Breast epithelium (tissue), 4 donors: ENCODE measurements at places on chromosomes 7 and 10. TPM values are rescaled to one million over a fixed set of nuclear protein-coding genes. Genes with fewer than 3 reads are reported as not detected.

- DNase-seq: no peak
Observed at GRCh38 chr7:112120696-112121217, 85.4 kb downstream of the DOCK4 start.

GRCh38 chr10:52376694-52377354 is 62.7 kb downstream of the DKK1 start:
- no peak for DNase-seq

The RGR gene
- 0.33 TPM for total RNA-seq

- no peak for DNase-seq
Observed at GRCh38 chr7:117672453-117672852, 192.6 kb downstream of the CFTR start.

DNA sequence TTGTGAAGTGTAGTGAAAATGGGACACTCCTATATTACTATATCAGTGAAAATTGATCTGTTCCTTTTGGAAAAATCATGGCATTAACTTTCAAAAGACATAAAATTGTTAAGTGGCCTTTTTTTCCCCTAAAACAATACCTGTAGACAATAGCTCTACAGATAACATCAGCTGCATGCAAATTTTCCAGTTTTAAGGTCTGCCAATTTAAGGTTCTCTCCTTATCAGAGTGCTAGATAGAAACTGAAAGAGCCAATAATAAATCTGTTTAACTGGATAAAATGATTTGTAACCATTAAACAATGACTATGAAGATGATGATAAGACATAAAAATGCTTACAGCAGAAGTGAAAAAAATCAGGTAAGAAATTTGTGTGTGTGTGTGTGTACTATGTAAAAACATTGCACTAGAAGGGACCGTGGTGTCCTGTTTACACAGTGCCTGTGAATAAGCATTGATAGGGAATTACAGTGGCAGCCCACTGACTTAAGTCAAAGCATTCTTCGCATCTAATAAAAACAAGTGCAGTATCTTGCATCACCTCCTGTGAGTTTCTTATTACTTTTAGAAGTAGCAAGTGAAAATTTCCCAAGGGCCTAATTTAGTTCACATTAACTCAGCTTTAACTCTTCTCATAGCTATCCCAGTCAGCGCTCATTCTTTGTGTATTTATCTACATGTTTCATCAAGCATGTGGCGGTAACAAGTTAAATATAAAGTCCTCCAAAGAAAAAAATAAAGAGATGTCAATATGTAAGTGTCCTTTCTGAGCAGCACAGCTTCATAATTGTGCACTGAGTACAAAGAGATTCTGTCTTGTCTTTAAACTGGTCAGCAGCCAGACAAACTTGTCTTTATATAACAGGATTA is 261.9 kb downstream of the ARL4A start:
- DNase-seq: no peak

The P4HA1 gene
- 25.0 TPM for total RNA-seq

The NKX1-2 gene
- 0.73 TPM for total RNA-seq

The ACSM6 gene
- not detected for total RNA-seq

The NEURL1 gene
- total RNA-seq: 0.33 TPM

The MRC1 gene
- total RNA-seq: 13.8 TPM

- no peak for DNase-seq
Observed at GRCh38 chr7:149824301-149824741, 13.9 kb upstream of the ZNF862 start.

The WNT2 gene
- 2.0 TPM for total RNA-seq

- DNase-seq: no peak
Observed at GRCh38 chr7:47104206-47104549, 477.7 kb downstream of the TNS3 start.

GRCh38 chr10:78205457-78206016 is 171.9 kb downstream of the RPS24 start:
- no peak for DNase-seq

DNA sequence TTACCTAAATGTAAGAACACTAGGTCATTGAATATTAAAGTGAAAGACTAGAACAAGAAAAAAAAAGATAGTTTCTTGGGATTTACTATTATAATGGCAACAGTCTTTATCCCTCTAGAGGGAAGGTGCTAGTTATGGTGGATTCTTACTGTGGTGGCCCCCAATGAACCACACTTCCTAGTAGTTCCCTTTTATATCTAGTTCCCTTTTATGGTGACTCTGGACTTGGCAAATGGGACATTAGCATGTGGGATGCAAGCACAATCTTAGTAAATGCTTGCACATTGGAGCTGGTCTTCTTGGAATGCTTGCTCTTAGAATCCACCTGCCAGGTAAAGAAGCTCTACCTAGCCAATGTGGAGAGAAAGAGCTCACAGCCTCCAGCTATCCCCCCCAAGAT is 430.2 kb downstream of the LRMDA start:
- DNase-seq: no peak

DNA sequence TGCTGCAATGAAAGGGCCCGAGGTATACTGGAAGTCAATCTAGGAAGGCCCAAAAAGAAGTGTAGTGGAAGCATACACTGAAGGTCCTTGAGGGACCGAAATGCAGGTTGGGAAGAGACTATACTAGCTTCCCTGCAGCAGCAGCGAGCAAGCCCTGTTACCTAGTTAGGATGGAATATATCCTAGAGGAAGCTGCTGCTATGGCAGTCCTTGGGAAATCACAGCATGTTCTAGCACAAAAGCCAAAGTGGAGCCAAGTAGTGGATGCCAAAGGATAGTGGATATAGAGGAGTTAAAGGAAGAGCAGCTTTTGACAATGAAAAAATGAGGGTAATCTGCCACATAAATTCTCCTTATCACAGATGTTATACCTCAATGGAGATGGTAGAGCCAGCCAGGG is 123.8 kb upstream of the STARD3NL start:
- no peak for DNase-seq

The OR2A12 gene
- total RNA-seq: not detected

DNA sequence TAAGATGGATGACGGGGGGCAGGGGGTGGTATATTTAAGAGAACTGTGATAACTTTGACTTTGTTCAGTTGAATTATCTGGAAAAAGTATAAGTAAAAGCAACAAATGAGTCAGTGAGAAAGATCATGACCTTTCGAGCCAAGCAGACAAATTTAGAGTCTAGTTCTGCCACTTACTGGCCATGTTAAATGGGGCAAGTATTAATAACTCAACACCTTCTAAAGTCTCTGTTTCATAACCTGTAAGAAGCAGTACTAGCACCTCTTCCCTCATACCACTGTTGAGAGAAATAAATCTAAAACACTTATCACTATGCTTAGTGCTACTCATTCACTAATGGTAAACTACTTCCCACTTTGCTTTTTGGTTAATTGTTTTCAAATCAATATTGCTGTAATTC is 604.4 kb upstream of the LRRN3 start:
- no peak for DNase-seq

GRCh38 chr7:157757776-157758467 is 421.1 kb downstream of the DNAJB6 start:
- no peak for DNase-seq

DNA sequence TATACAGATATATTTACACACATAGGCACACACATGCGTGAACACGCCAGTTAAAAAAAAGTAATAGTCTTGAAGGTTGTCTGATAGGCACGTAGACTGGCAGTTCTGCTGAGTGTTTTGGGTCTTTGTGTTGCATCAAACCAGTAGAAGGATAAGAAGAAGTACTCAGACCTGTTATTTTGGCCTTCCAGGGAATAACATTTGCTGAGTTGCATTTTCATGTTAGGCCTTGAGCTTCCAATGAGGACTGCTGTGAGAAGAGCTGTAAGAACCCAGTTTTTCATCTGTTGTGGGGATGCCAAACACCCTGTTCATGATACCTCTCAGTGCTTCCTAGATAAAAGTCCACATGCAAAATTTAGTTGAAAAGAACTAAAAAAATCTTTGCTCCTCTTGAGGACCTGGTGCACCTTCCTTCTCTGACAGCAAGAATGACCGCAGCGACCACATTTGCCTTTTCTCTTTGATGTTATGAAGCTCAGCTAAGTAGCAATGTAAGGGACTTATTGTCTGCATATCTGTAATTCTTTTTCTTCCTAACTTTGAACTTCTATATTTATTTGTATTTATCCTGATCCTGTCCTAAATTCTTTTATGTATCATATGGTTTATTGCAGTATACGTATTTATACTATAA is 27.2 kb downstream of the HIPK2 start:
- no peak for DNase-seq

DNA sequence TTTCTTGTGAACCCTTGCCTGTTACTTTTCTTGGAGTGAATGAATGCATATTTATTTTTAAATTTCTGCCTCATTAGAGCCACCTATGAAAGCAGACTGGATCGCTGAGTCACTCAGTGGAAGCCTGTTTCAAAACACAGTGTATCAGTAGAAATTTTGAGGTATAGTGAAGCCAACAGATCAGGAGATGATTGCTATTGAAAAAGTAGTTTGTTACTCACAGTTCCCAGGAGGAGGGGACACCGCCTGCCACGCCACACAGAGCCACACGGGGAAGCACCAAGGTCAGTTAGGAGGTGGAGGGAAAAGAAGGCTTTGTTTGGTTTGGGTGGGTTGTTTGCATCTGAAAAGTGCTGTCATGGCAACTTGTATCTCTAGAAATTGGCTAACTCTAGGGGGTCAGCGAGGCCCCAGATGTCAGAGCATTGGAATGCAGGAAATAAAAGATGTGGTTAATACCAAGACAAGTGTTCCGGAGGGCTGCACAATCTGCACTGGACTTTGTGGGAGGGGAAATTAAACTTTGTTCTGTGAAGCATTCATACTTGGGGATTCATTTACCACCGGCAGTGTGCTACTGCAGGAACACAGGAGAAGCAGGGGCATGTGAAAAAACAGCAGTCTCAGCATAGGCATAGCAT is 106.4 kb upstream of the SDK1 start:
- no peak for DNase-seq

GRCh38 chr10:44398271-44398670 is 13.4 kb upstream of the CXCL12 start:
- no peak for DNase-seq

DNA sequence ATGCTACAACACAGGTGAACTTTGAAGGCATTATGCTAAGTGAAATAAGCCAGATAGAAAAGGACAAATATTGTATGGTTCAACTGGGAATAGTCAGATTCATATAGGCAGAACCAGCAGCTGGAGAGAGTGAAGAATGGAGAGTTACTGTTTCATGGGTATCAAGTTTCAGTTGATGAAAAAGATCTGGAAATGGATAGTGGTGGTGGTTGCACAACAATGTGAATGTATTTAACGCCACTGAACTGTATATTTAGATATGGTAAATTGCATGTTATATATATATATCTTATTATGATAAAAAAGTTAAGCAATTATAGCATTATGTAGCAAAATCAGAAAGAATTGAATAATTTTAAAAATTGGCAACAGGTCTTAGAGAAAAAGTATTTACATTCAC is 3.9 kb downstream of the LMBR1 start:
- DNase-seq: no peak

The FAM221A gene
- 13.1 TPM for total RNA-seq

GRCh38 chr10:111824128-111824527 is 359.4 kb downstream of the GPAM start:
- DNase-seq: no peak

- no peak for DNase-seq
Observed at GRCh38 chr7:155412416-155413253, 45.3 kb upstream of the EN2 start.

DNA sequence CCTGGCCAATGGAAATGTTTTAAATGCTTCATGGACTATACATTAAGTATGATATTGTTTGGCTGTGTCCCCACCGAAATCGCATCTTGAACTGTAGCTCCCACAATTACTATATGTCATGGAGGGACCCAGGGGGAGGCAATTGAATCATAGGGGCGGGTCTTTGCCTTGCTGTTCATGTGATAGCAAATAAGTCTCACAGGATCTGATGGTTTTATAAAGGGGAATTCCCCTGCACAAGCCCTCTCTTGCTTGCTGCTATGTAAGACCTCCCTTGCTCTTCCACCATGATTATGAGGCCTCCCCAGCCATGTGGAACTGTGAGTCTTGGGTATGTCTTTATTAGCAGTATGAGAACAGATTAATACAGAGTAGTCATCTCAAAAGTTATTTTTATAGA is 32.4 kb upstream of the GRB10 start:
- no peak for DNase-seq

The MYOF gene
- 118 TPM for total RNA-seq

The BICC1 gene
- total RNA-seq: 35.5 TPM

The SERPINE1 gene
- 7.4 TPM for total RNA-seq

The CYP3A4 gene
- 0.33 TPM for total RNA-seq

DNA sequence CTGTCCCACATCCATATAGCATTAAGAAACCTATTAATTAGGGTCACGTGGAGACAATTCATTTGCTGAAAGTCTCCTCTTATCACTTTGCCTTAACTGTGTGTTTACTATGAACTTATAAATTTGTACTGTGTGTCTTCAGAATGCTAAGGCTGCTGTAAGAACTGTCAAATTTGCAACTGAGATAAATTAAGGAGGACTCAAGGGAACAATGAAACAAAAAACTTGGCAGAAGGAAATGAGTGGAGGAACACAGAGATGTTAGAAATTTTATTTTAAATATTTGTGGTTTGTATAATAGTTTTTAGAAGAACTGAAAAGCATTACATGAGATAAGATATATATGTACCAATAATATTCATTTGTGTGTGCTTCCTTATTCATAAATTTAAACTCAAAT is 1005.3 kb upstream of the SORCS1 start:
- DNase-seq: no peak

The NRCAM gene
- total RNA-seq: 62.4 TPM

- DNase-seq: no peak
Observed at GRCh38 chr7:114777288-114777687, 144.6 kb upstream of the MDFIC start.

The TSPAN12 gene
- 11.3 TPM for total RNA-seq

The SEPTIN14 gene
- total RNA-seq: not detected

The GIMAP5 gene
- total RNA-seq: 36.0 TPM

The PRSS37 gene
- not detected for total RNA-seq

The SUMF2 gene
- 127 TPM for total RNA-seq

DNA sequence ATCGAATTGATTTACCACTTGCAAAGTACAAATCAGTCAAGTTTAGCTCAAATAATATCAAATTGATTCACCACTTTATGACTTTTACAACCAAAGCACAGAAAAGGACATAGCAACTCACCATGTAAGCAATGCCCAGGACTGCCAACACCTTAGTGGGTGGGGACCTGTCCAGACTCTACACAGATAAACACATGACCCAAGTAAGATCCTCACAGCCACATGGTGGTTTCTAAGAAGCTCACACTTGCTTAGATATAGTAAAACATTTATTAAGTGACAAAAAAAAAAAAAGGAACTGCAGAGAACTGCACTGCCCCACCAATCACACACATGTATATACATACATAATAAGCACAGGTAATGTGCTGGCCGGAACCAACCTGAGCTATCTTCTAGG is 116.2 kb downstream of the SLC25A13 start:
- no peak for DNase-seq

DNA sequence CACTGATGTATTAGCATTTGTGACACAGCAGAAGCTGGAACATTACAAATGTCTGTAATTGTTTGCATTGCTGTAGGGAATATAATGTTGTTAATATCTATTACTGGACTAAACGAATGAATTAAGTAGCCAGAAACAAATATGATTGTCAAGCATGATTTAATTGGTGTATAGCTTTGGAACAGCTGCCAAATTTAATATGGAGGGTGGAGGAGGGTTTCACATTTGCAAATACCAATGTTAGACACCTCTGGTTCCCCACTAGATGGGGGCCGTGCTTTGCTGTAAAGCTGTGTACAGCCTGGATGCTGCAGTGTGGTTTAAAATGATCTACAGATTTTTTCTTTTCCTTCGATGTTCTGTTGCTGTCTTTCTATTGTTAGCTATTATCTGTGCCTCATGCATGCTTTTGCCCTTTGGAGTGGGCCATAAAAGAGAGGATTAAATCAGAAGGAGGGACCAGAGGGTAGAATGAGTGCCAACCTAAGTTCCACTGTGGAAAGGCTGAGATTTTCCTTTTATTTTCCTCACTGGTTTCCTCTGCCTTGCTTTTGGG is 23.1 kb downstream of the DNAJB9 start:
- no peak for DNase-seq
